ENCODE measurements at places on chromosomes 5 and 9.

DNA sequence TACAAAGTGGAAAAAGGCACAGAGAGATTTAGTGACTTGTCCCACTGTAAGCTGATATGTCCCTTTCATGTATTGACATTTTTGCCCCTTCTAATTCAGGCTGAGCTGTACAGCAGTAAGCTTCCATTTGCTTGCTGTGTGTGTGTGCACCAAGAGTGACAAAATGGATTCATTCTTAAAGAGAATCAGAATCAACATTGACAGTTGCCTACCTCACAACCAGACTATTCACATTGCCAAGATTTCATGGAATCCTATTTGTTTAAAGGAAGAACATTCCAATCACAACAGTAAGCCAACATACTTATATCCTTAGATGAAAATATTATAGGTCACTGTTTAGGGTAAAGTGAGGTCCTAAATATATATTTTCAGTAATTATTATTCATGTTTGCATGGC, 102.6 kb downstream of the TMEM232 start:
- no peak for DNase-seq

GRCh38 chr5:167802755-167803431, 488.6 kb upstream of the WWC1 start:
- no peak for DNase-seq

- no peak for DNase-seq
Measured at GRCh38 chr9:9846557-9846956, 766.2 kb downstream of the PTPRD start.

DNA sequence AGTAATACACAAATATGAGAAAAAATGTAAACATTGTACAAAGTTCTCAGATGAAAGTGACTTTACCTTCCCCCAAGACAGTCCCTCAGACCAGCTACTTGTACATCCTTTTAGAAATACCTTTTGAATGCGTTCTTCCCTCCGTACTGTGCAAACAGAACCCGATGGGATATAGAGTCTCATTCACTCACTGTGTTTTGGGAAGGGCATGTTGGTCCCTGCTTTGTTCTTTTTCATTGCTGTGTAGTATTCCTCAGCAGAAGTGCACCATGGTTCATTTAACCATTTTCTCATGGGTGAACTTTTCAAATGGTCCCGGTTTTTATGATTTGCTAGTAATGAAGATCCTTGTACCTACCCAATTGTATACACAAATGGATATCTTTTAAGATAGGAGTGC, 94.4 kb downstream of the ANKRD33B start:
- DNase-seq: no peak

DNA sequence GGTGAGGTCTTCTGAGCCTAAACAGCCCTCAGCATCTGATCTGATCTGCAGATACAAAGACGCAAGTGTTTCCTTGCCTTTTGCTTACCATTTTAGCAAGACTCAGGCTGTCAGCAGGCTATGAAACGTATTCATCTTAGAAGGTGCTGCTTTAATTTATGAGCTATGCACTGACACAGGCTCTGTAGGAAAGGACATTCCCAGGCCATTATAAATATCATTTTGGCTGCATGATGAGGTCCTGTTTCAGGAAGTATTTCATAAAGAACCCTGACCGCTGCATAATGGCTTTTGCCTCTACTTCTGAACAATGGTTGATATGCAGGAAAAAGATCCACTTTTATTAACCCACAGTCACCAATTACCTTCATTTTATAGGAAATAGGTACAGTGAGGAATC, 98.4 kb upstream of the CAST start:
- no peak for DNase-seq

GRCh38 chr5:148864113-148864841, 37.9 kb downstream of the ADRB2 start:
- DNase-seq: no peak

DNA sequence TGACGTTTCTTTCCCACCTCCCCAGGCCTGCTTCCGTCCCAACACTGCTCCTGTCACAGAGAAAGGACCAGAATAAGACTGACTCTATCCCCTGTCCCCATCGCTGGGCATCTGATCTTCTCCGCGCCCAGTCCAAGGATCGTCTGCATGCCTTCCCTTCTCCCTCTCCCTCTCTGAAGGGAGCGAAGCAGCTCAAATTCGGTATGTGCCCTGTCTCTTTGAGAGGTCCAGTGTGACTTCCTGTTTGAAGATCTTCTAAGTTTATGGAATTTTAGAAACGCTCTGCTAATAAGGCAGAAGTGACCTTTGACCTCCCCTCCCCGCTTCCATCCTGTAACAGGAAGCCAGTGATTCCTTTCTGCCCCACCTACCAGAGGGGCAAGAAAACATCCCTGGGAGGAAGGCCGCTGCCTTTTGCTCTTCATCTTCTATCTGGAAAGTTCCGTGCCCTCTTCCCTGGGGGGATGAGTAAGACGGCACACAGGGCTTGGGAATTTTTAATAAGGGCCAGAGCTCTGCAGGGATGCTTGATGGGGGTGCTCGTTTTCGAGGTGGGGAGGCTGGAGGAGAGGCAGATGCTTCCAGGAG, 40.7 kb upstream of the RNU6ATAC start:
- DNase-seq: no peak

GRCh38 chr9:82532504-82533180, 530.3 kb downstream of the RASEF start:
- no peak for DNase-seq

- no peak for DNase-seq
Measured at GRCh38 chr5:79201206-79201605, 34.7 kb upstream of the JMY start.

GRCh38 chr9:96062854-96063253, 187.4 kb downstream of the ERCC6L2 start:
- no peak for DNase-seq

GRCh38 chr9:68640421-68641089, 64.5 kb upstream of the PIP5K1B start:
- no peak for DNase-seq

GRCh38 chr5:16574789-16575721, 41.7 kb downstream of the RETREG1 start:
- peak; percentile 46 for DNase-seq

GRCh38 chr5:95042037-95042436, 242.9 kb downstream of the MCTP1 start:
- DNase-seq: no peak

- no peak for DNase-seq
Measured at GRCh38 chr9:98109052-98109451, 10.0 kb downstream of the TRIM14 start.

GRCh38 chr5:91074615-91075014, 308.5 kb downstream of the ARRDC3 start:
- no peak for DNase-seq

DNA sequence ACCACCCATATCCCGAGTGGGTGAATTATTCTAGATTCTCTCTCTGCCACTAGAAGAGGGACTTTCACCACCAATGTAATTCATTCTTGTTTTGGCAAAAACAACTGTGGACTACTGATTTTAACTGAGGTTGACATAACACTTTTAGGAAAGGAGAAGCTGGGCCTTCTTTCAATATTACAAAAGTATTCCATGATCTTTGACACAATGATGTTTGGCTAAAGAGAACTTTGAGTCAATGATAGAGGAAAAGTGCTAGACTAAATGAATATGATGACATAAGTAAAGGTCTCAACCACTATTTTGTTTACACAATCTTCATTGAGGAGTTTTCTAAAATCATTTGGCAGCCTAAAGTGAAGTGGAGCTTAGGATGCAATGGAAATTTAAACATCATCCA, 336.9 kb upstream of the PDE4D start:
- no peak for DNase-seq

DNA sequence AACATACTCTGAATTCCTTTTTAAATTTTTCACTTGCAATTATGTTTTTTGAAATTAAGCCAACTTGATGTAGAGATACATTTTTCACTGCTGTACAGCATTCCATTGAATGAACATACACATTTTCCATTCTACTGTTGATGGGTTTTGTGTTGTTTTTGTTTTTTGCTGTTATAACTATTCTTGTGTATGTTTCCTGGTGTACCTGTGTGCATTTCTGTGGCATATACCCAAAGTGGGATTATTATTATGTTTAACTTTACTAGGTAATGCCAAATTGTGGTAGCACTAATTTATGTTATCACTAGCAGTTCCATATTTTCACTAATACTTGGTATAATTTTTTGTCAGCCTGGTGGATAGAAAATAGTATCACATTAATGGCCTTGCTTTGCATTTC, 2.7 kb downstream of the RFESD start:
- DNase-seq: no peak

DNA sequence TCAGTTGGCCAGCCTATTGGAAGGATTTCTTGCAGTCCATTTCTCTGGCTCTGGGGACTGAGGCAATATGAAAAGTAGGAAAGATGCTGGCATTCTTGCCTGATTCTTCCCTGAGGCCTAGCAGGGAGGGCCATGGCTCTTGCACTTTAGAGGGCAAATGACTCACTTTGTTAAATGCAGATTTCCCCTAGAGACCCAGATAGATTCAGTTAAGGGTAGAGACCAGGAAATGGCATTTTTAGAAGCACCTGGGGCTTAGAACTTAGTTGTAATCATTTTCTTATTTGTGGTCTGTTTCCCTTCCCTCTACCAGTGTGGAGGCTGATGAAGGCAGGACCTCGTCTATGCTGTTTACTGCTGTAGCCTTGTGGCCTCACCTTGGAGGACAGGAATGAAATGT, 112.8 kb upstream of the NR3C1 start:
- no peak for DNase-seq

DNA sequence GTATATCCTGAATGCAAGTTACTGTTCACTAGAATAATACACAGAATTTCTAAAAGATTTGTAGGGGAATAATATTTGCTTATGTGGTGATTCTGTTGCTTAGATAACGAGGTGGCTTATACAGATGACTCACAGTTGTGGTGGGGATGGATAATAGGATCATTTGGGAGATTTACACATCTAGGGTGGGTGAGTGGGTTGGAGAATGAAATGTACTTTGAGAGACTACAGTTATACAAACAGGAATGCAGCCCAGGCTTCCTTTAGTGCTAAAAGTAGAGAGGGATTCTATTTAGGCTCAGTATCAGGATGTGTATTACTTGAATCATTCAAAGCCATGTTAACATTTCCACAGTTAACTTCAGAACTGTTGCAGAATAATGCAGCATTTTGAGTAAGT, 1.8 kb downstream of the CTXN3 start:
- DNase-seq: no peak

GRCh38 chr5:31350395-31350794, 156.9 kb downstream of the CDH6 start:
- no peak for DNase-seq

DNA sequence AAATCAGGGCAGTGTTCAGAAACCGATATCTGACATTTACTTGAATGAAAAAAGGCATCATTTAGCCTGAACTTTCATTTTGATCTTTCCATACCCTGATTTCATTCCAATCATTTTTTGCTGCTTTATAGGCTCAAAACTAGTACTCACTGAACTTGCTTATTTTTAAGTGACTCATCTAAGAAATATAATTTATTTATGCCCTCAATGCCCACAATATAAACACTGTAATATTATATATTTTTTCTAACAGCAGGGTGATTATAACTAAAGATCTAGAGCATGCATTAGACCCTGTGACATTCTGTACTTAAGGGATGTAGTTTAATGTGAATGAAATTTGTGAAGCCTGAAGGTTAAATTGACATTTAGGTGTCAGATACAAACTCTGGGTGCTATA, 446.1 kb upstream of the CDH10 start:
- DNase-seq: no peak

GRCh38 chr9:68825762-68826472, 120.9 kb downstream of the PIP5K1B start:
- no peak for DNase-seq

- DNase-seq: no peak
Measured at GRCh38 chr5:31232273-31232888, 38.9 kb downstream of the CDH6 start.

GRCh38 chr5:134370311-134370870, 978 bp upstream of the UBE2B start:
- no peak for DNase-seq

- DNase-seq: no peak
Measured at GRCh38 chr5:171251519-171251918, 57.5 kb upstream of the TLX3 start.

GRCh38 chr9:8733131-8733954, 933.8 kb upstream of the DMAC1 start:
- peak; percentile 39 for DNase-seq

DNA sequence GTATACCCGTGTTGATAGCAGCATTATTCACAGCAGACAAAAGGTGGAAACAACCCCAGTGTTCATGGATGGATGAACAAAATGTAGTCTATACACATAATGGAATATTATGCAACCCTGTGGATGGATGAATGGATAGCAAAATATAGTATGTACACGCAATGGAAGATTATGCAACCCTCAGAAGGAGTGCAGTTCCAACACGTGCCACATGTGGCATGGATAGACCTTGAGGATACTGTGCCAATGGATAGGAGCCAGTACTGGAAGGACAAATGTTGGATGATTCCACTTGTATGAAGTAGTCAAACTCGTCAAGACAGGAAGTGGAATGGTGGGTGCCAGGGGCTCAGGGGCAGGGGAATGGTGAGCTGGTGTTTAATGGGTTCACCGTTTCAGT, 44.9 kb downstream of the PLEKHG4B start:
- DNase-seq: no peak

GRCh38 chr5:181127456-181127855, 3.5 kb downstream of the OR2V1 start:
- DNase-seq: no peak

GRCh38 chr5:56412601-56413379, 179.7 kb upstream of the ANKRD55 start:
- no peak for DNase-seq

GRCh38 chr5:10933121-10933520, 172.1 kb upstream of the DAP start:
- no peak for DNase-seq

DNA sequence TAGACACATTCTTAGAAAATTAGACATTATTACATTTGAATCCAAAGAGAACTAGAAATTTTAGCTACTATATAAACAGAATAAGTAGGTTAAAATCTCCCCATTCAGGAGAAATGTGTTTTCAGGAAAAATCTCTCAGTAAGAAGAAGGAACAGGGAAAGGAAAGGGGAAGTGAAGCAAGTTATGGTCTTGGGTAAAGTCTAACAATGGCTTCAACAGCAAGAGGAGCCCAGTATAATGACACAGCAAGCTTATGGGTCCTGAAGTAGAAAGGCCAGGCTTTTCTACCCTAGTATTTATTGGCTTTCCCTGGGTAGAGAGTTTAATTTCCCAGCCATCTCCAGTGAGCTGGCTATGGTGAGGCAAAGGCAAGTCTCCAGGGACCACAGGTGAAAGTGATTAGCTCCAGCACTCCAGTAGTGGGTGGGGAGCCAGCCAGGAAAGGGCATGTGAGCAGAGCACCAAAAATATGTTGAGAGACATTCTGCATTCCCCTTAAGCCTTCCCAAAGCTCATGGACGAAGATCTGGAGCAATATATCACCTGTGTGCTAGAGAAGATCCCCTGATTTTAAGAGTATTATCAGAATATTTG, 981.7 kb downstream of the NR2F1-AS1 start:
- no peak for DNase-seq

GRCh38 chr9:70160686-70161600, 97.8 kb upstream of the SMC5 start:
- DNase-seq: no peak

GRCh38 chr9:136858844-136859757, 7.0 kb downstream of the MAMDC4 start:
- no peak for DNase-seq

GRCh38 chr9:90974016-90974415, 172.4 kb downstream of the SYK start:
- DNase-seq: no peak

- no peak for DNase-seq
Measured at GRCh38 chr5:2602451-2603271, 148.8 kb downstream of the IRX2 start.

- no peak for DNase-seq
Measured at GRCh38 chr9:72675586-72675985, 154.2 kb downstream of the TMC1 start.

GRCh38 chr5:44001675-44002380, 387.4 kb downstream of the FGF10 start:
- no peak for DNase-seq

Data from amygdala (tissue), 56 donors.